Stimulated activated CD4-positive, alpha-beta T cell treated with anti-CD3 and anti-CD28 coated beads, Interleukin-2, amount 100 ng/mL, for 4 hours (primary cell): ENCODE measurements at places on chromosomes 4 and X.

GRCh38 chr4:144574000-144574399 is 72.0 kb upstream of the HHIP start:
- DNase-seq = no peak

GRCh38 chr4:98639108-98639507 is 19.3 kb downstream of the TSPAN5 start:
- DNase-seq = no peak

- DNase-seq = no peak
Observed at GRCh38 chr4:53563824-53564223, 27.5 kb downstream of the LNX1 start.

- DNase-seq = no peak
Observed at GRCh38 chr4:46931981-46932380, 22.9 kb upstream of the COX7B2 start.

- no peak for DNase-seq
Observed at GRCh38 chr4:64781737-64782326, 372.6 kb upstream of the TECRL start.

- no peak for DNase-seq
Observed at GRCh38 chrX:110346681-110347080, 12.0 kb upstream of the RTL9 start.

DNA sequence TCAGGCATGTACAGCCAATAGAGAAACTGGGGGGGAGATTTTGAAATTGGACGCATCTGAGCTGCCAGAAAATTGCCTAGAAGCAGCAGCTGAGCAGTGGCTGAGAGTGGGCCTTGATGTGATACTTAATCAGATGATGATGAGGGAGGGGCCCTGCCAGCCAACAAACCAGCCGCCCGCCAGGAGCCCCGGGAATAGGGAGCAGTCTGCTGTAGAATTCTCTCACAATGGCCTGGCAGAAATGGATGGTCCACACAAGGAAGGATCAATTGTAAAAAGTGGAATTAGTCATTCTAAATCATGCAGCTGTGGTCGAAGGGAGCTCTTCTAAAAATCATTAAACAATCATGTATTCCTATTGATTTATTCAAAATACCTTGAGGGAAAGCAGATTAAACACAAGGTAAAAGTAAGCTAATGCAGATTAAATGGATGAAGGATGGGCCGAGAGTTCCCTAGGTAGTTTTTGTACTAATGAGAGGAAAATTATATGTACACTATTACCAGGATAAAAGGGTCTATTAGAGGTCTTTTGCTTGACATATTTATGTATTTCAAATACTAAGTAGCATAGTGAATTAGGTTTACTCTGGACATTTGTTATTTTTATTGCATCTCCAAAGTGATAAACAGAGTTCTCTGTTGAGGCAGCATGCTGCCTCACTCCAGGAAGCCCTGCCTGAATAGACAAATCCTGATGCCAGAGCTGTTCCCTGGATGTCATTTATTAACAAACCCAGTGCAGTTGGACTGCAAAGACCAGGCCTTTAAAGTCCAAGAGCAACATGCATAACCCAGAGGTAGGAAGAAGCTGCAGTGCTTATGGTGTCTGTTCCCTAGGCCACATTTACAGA is 91.3 kb downstream of the NKX6-1 start:
- no peak for DNase-seq

DNA sequence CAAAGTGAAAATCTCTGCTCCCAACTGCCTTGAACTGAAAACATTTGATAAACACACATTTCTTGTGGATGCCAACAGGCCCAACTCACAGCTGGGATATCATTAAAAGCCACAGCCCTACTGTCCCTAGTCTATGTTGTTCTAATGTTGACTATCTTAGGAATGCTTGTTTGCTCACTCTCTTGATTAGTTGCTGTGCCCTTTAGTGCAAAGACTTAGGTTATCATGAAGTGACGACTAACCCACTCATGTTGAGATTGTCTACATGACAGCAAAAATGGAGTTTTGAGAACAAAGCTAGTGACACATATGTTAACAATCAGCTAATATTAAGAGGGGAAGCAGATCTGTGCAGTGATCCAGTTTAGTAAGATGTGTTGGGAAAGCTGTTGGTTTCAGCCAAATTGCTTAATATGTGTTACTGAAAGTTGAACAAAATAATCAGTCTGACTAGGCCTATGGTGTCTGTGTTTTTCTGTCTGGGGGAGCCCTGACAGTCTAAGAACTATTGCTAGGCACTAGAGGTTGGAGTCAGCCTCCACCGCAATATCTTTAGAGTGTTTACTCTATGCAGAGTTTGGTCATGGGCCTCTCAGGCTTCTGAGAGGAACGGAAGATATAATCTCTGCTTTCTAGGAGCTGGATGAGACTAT is 125.5 kb downstream of the ATG4A start:
- DNase-seq = no peak

- no peak for DNase-seq
Observed at GRCh38 chrX:70033348-70034051, 16.2 kb downstream of the AWAT2 start.

DNA sequence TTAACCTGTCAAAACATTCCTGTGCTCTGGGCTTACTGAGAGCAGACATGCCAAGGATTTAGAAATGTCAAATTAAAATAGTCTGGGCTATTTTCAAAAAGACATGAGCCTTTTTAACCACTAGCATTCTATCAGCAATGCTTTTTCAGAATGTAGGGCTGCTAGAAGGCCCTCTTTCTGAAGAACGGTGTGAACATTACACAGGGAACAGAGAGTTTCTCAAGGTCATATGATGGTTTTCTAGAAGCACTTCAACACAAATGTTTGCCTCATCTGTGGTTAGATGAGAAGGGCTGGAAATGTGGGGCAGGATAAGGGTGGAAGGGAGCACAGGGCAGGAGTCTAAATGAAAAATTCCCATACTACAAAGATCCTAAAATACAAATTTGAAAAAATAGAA is 39.3 kb downstream of the GRIA3 start:
- no peak for DNase-seq

DNA sequence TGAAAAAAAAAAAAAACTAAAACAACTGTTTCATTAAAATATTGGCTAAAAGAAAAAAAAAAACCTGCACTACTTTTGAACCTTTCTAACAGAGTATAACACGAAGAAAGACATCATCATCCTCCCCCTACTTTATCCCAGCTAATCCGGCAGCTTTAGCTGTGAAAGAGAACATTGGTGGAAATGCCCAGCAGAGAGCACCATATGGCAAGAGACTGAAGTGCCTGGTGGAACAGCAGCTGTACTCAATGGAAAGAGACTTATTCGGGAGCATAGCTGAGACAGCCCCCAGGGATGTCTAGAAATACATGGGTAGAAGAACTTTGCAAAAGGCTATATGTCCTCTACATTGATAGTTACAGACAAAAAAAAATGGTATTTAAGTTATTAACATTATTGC is 30.3 kb downstream of the STPG2 start:
- DNase-seq = no peak

DNA sequence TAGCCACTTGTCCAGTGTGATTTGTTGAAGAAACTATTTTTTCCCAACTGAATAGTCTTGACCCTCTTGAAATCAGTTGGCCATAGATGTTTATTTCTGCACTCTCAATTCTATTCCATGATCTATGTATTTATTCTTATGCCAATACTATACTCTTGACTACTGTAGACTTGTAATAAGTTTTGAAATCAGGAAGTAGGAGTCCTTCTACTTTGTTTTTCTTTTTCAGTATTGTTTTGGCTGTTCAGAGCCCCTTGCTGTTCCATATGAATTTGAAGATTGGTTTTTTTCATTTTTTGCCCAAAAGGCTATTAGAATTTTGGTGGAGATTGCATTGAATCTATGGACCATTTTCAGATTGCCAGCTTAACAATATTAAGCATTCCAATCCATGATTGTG is 10.2 kb downstream of the SAP30 start:
- no peak for DNase-seq

- DNase-seq = no peak
Observed at GRCh38 chr4:185896817-185897488, 85.0 kb upstream of the SORBS2 start.

DNA sequence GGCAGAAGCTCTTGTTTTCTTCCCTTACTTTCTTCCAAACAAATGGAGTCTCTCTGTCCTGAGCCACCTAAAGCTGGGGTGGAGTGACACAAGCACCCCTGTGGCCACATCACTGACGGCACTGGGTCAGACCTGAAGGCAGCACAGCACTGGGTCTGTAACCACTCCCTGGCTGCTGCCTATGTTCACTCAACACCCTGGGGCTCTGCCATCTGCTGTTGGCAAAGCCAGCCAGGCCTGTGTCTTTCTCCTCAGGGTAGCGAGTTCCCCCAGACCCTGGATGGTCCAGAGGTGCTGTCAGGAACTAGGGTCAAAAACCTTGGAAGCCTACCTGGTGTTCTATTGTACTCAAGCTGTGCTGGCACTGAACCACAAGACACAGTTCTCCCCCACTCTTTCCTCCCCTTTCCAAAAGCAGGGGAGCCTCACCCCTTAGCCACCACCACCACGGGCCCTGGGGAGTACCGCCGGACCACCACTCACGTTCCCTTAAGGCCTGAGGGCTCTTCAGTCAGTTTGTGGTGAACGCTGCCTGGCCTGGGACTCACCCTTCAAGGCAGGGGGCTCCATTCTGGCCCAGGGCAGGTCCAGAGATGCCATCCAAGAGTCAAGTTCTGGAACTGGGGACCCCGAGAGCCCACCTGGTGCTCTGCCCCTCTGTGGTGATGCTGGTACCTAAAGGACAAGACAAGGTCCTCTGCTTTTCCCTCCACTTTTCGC is 31.5 kb downstream of the TMEM271 start:
- no peak for DNase-seq

GRCh38 chr4:109691411-109691920 is 11.8 kb downstream of the CASP6 start:
- DNase-seq = no peak

GRCh38 chrX:38183596-38183995 is 37.1 kb downstream of the SRPX start:
- DNase-seq = no peak

DNA sequence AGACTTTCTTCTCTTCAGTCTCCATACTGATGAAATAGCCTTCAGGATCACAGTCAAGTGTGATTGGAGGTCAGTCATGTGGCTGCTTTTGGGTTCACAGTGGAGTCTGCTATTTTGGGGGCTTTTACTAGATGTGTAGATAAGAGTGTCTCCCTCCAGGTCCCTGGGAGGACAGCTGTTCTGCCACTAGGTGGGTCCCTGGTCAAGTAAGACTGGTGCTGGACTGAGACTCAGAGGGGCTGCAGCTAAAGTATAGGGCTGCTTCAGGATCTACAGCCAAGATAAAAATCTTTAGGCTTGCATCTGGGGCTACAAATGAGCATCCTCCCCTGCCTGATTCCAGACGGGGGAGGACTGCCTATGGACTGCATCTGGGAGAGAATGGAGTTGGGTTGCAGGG is 200.7 kb upstream of the ANKRD50 start:
- no peak for DNase-seq

DNA sequence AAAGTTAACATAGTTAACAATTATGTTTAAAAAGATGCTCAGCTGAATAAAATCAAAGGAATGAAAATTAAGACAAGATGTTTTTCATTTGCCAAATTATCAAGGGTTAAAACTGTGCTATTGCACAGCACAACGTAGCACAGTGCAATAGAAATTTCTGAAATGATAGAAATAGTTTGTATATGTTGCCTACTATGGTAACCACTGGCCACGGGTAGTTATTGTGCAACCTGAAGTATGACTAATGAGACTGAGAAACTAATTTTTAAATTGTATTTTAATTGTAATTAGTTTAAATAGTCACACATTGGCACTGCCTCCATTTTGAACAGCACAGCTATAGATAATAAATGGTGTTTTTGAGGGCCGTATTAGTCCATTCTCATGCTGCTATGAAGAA is 343.1 kb upstream of the FAM241A start:
- no peak for DNase-seq

DNA sequence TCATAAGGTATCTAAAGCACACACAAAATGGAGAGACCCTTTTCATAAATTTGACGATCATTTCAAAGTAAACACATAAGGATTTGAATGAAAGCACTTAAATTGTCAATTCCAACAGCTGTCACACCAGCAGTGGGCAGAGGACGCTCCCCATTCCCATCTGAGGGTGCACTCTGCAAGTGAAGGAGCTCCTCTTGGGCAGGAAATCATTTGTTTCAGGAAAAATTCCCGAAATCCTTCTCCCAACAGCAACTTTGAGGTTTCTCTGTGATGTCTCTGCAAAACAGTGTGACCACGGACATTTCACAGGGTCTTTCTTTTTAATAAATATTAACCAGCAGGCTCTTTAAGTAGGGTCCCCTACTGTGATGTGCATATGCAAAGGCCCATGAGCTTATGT is 111.0 kb downstream of the EPHA5 start:
- DNase-seq = no peak

DNA sequence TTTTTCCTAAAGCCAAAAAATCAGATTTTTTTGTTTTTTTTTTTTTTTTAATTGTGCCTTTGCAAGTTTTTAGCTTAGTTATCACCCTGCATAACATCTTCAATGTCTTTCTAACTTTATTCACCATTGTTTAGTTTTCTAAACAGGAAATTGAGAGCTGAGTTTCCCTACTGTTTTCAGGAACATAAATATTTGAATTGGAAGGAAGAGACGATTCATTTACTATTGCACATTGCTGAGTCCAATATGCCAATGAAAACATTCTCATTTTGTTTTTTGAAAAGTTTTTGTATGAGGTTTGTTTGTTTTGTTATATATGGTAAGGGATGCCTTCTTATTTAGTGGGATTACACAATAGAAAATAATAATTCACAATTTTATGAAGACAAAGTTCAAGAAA is 148.4 kb downstream of the ANKRD50 start:
- no peak for DNase-seq

DNA sequence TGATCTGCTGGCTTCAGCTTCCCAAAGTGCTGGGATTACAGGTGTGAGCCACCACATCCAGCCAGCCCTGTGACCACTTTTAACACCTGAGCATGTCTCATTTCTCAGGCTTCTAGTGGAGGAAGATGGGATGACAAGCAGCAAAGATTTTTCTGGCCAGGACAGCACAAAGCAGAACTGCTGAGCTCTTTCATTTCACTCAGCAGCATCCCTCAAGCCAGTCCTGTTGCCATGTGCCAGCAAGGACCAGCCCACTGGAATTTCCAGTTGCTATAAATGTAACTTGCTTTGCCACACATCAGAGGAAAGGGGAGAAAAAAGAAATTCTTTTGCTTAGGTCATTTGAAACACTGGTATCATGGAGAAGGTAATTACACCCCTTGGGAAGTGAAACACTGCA is 75.9 kb downstream of the SLC9A7 start:
- DNase-seq = no peak
